ENCODE measurements at places on chromosomes 7 and 10.

GRCh38 chr10:15096661-15097010, 519 bp upstream of the RPP38 start:
- no peak for DNase-seq

DNA sequence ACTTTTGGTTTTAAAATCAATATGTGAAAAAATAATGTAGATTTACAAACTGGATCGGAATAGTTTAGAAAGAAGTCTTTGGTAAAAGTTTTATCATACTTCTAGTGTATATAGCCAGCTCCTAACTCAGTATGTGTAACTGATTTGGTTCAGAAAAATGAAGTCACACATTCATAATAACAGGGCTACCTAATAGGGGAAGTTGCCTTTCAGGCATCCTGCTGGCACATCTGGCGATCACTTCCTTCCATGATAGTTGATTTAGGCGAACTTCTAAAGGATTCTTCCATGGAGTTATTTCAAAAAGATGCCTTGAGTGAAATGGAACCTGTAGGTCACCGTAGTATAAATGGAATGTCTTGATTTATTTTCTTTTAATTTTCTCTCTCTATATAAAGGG, 69.1 kb downstream of the SHH start:
- DNase-seq = no peak

DNA sequence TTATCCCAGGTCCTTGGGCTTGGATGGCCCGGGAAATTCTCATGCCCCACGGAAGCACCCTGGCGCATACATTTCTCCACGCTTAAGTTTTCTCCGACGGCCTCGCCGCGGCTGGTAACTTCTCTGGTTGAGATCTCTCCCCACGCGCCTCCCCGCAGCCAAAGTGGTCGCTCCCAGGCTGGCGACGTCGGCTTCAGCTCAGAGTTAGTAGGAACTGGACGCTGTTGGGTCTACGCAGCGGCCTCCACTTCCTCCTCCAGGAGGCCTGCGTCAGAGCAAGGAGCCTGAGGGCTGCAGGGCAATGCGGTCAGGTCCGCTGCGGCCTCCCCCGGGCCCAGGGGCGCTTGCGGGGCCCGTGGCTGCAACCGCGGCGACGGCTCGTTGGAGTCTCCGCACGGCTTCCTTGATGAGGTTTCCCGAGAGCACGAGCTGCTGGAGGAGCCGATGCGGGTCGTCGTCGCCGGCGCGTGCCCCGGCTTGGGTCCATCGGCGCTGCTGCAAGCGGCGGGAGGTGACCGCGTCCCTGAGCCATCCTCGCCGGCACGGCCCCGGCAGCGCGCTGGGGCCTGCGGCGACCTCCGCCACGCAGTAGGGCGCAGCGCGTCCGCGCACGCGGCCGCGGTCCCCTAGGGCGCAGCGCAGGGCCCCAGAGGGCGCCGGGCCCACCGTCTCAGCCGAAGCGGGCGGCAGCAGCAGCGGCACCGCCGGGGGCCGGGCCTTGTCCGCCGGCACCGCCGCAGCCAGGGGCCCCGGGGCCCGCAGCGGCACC, 744 bp downstream of the FRAT2 start:
- peak; percentile 39 for DNase-seq

DNA sequence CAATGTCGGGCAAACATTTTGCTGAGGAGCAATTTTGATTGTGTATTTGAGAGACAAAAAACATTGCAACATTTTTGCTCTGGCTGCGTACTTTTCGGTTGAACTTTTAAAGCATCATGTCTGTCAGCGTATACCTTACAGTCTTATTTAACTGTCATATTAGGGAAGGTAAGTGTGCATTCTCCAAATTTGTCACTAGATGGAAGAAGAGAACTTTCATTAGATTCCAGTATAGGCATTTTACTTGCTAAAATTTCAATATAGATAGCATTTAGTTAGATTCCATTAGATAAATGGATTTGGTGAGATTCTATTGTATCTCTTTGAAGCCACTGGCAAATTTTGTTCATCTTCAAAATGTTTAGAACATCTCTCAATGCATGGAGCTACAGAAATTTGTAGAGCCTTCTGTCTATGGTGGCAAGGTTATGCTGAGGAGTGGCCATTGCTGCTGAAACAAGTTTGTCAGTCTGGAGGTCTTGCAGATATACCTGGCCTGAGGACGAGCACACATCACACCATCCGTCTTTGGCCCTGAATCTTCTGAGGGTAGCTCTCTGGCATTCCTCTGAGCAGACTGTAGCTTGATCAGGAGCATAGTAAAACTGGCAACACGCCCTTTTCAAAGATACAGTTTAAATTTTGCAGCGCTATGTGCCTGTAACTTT, 437.5 kb upstream of the MBL2 start:
- DNase-seq = no peak

GRCh38 chr7:34497153-34497777, 160.8 kb upstream of the NPSR1 start:
- no peak for DNase-seq

DNA sequence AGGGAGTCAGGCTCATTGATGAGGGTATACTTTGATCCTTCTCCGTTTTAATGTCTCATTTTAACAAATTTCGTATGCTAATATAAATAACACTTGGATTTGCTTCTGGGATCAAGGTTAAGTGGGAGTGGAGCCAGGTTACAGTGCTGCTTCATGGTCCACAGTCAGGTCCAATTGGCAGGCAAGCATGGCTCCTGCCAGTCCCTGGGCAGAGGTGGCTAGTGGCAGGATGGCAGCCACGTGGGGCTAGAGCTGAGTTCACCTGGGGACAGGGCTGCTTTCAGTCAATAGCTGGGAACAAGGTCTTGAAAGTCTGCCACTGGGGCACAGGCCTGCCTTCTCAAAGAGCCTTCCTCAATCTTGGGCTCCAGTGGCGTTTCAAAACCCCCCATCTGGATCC, 16.0 kb upstream of the VWA2 start:
- no peak for DNase-seq

DNA sequence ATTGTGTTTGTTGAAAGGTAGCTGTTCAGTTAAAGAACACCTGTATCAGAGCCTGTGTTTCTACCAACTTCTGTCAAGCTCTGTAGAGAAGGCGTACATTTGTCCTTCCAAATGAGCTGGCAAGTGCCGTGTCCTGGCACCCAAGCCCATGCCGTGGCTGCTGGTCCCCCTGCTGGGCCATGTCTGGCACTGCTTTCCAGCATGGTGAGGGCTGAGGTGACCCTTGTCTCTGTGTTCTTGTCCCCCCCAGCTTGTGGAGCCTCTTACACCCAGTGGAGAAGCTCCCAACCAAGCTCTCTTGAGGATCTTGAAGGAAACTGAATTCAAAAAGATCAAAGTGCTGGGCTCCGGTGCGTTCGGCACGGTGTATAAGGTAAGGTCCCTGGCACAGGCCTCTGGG, 154.9 kb downstream of the EGFR start:
- no peak for DNase-seq

DNA sequence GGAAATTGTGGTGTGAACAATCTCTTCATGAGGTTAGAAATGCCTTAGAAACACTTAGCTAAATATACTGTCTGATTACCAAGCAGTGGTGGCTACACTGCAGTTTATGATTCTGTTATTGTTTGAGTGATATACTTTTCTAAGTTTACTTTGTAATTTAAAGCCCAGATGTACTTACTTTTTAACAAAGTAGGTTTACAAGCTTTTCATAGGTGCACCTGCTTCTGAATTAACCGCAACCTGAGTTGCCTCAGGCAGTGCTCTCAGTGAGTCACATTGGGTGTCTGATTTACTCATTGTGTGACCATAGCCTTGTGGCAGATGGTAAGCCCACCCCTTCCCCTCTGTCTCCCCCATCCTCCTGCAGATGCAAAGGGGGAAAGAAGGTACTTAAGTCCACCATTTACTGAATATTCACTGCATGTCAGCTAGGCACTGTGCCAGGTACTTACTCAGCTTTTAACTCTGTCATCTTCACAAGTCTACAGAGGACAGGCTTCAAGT, 9.0 kb downstream of the MTURN start:
- DNase-seq = no peak
